ENCODE measurements at places on chromosomes 11 and 22.

GRCh38 chr11:93655581-93656255 lies 5.8 kb upstream of the CEP295 start:
- DNase-seq: no peak

DNA sequence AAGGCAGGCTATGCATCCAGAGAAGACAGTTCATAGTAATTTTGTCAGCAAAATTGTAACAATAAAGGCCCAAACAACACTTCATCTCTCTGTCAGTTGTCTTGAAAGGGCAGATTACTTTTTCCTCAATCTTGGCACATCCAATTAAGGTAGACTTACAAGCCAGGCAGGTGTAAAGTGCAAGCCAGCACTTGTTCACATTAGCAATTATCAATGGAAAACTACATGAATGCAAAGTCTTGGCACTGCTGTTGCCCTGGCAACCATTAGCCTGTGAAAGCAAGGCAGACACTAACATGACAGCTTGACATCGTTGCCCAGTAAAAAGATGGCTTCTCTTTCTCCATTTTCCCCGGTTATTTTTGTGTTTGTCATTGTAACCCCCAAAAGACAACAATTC lies 677.2 kb upstream of the TENM4 start:
- DNase-seq: no peak

DNA sequence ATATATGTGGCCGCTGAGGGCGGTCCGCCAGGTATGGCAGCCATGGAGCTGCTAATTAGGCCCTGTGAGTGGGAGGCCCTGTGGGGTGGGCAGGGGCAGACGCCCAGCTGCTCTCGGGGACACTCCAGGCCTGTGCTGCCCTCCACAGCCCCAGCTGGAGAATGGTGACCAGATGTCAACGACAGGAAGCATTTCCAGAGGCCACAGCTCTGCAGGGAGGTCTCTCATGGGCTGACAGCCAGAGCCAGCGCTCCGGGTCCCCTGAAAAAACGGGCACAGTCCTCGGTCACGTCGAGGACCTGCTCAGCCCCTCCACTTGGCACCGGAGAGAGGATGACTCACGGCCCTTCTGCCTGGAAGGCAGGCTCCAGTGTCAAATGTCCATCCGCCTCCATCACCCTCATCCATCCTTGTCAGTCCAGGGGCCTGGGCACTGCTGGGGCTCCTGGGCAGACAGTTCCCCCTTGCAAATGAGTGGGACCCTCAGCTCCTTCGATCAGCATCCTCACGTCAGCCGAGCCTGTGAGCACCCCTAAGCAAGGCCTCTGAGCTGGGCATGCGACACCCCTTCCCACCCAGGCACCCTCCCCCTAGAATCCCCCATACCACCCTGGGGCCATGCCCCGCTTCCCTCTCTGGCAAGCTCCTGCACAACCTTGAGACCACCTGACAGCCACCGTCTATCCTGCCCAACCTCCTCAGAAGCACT lies 1.9 kb downstream of the BID start:
- DNase-seq: peak; percentile 44

DNA sequence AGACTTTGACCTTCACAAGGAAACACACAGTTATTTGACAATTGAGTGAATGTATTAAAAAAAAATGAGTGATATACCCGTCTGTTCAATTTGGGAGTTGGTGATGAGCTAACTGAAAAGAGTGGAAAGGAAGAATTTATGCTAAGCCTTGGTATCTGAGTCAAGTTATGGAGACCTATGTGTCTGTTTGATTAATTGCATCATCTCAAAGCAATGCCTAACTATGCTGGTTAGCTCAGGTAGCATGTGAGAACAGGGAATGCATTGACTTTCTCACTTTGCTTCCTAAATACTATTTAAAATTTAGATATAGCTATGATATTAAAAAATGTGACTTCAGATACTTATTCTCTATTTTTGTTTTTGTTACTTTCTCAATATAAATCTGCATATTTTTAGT lies 110.5 kb downstream of the DDX10 start:
- peak; percentile 51 for DNase-seq

DNA sequence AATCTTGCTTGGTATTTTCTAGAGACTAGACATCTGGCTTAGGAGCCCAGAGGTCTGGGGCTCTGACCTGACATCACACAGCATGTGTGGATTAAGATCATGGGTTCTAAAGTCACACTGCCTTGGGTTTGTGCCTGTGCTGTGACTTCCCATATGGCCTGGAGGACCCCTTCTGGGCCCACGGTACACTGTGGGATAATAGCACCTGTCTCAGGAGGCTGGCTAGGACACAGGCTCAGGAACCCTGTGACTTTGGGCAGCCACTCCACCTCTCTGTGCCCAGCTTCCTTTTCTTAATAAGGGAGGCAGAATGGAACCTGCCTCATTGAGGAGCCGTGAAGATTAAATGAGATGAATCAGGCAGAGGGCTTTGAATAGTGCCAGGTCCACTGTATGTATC lies 99.2 kb upstream of the B3GAT1 start:
- no peak for DNase-seq

- DNase-seq: no peak
Measured at GRCh38 chr11:88515002-88515401, 177.5 kb upstream of the CTSC start.

GRCh38 chr22:19115628-19116027 lies 6.6 kb downstream of the DGCR2 start:
- DNase-seq: no peak

DNA sequence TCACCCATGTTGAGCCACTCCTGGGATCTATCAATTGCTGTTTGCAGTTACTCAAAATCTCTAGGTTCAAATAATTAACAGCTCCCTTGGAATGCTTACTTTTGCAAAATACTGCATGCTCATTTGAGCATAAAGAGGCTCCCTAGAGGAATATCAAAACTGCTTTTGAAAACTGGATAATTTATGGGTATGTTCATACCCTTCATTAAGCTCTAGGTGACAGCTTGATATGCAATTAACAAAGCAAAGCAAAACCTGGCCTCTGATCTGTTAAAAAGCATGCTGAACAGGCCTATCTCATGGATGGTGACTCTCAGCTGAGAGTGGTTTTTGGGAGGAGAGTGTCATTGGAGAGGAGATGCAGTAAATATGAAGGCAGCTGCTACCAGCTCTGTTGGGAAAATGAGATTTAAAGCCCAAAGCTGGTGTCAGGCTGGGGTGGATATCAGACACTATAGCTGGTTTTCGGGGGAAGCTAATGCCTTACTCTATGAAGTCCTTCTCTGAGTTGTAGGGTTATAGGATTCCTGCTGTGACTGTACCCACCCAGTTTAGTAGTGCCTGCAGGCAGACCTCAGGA lies 110.9 kb downstream of the RASSF10 start:
- DNase-seq: no peak

DNA sequence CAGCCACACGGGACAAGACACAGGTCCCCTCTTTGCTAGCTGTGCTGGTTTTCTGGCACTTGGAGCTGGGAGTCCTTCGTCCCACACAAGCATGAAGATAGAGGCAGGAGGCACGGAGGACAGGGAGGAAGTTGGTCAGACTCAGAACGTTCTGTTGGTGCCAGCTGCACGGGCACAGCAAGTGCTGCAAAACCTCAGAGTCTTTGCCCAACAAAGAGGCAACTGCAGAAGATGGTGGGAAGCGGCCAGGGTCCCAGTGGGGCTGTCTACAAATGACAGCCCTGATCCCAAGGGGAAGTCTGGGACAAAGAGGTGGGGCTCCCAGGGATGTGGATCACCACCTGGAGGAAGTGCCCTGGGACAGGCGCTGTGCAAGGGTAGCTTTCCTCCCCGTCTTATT lies 9.4 kb upstream of the OSM start:
- DNase-seq: no peak

GRCh38 chr11:36019005-36019596 lies 75.2 kb downstream of the LDLRAD3 start:
- DNase-seq: no peak

DNA sequence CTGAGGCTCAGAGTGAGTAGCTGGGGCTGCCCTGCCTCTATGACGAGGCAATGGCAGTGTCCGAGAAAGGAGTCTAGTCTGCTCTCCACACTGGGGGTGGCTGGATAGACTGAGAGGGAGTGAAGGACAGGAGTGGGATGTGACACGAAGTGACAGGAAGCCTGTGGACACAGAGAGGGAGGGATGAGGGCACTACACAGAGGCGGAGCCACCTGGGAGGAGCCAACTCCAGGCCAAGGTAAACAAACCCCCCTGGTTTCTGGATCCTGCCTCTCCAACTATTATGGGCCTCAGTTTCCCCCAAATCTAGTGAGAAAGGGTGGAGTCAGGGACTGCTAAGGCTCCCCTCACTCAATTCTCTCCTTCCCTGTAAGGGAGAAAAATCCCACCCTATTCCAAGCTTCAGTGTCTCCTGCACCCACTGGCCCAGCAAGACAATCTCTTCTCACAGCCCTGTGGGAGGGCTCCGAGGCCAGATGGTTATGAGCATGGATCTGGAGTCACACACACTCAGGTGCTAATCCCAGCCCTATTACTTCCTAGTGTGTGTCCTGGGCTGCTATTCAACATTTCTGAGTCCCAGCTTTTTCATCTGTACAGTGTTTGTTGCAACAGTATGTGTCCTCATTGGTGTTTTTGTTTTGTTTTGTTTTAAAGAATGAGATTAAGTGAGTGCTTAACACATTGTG lies 24.9 kb downstream of the ASPHD2 start:
- no peak for DNase-seq

- no peak for DNase-seq
Measured at GRCh38 chr11:131904756-131905155, 534.3 kb downstream of the NTM start.

- peak; percentile 44 for DNase-seq
Measured at GRCh38 chr11:65857500-65857852, 504 bp downstream of the CFL1 start.

- peak; percentile 5 for DNase-seq
Measured at GRCh38 chr22:32265882-32266767, 11.0 kb upstream of the SLC5A4 start.

DNA sequence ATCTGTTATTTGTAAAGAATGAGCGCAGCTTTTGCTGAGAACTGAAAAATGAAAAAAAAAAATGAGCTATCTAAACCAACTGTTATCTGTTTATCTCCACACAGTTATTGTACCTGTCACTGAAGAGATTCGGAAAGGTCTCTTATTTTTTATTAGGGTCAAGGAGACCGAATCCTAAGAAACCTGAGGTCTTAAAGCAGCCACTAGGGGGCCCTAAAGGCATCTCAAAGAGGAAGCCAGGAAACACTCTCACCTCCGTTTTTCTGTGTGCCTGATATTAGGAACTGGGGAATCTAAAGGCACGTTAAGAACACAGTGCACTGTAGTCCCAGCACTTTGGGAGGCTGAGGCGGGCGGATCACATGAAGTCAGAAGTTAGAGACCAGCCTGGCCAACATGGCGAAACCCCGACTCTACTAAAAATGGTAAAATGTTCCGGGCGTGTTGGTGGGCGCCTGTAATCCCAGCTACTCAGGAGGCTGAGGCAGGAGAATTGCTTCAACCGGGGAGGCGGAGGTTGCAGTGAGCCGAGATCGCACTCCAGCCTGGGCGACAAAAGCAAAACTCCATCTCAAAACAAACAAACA lies 3.5 kb upstream of the LARGE1 start:
- peak; percentile 36 for DNase-seq

- DNase-seq: no peak
Measured at GRCh38 chr11:18768472-18768901, 23.1 kb downstream of the PTPN5 start.

GRCh38 chr11:57274904-57275498 lies 38.0 kb upstream of the APLNR start:
- peak; percentile 64 for DNase-seq

DNA sequence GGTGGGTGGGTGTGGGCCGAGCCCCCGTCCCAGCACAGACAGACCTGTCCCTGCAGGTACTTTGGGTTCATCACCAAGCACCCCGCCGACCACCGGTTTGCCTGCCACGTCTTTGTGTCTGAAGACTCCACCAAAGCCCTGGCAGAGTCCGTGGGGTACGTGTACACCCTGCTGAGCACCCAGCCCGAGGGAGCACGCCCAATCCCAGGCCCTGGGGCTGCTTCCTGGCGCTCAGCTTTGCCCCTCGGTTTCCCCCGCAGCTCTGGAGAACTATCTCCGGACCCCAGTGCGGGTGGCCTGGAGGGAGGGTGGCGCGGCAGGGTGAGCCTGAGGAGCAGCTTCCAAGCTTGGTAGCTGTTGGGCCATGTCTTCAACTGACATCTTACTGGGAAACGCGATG lies 2.0 kb downstream of the FREY1 start:
- DNase-seq: no peak

DNA sequence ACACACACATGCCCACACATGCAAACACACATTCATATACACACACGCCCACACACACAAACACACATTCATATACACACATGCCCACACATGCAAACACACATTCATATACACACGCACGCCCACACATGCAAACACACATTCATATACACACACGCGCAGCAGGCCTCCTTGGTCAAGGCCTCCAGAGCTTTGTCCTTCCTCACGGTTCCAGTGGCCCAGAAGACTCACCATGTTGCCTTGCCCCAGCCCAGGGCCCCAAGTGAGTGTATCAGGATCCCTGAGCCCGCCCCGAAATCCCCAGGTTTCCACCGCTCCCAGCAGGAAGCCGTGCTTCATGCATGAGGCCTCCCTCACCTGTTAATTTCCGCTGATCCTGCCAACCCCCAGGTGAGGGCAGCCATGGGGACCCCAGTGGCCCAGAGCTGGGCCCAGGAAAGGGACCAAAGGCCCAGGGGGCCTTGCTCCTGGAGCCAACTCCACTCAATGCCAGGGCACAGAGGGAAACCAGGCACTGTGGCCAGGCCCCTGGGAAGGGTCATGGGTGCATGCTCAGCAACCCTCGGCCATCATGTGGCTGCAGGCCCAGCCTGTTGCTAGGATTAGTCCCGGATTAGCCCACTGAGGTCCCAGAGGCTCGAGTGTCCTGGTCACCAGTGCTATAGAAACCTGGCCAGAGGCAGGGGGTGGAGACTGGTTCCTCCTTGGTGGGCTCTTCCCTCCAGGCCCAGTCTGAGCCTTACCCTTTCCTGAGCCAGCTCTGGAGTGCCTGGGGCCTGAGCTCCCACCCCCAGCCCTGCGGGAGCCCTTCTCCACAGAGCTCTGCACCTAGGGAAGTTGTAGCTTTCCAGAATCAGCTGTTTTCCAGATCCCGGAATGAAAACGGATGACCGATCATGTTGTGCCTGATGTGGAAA lies 34.4 kb downstream of the IGF2 start:
- DNase-seq: no peak

- no peak for DNase-seq
Measured at GRCh38 chr22:39184586-39185577, 32.4 kb upstream of the CBX7 start.

- no peak for DNase-seq
Measured at GRCh38 chr11:65414776-65415498, 7.7 kb upstream of the NEAT1 start.

- peak; percentile 16 for DNase-seq
Measured at GRCh38 chr11:86919557-86920210, 35.5 kb downstream of the FZD4 start.

- DNase-seq: no peak
Measured at GRCh38 chr22:22753526-22754267, 109.3 kb downstream of the GGTLC2 start.

Data from NCI-H226 (cell line).